ENCODE measurements at places on chromosomes 4 and X.
A peak's percentile ranks its signal among the peaks of the same experiment; 100 is the strongest.

DNA sequence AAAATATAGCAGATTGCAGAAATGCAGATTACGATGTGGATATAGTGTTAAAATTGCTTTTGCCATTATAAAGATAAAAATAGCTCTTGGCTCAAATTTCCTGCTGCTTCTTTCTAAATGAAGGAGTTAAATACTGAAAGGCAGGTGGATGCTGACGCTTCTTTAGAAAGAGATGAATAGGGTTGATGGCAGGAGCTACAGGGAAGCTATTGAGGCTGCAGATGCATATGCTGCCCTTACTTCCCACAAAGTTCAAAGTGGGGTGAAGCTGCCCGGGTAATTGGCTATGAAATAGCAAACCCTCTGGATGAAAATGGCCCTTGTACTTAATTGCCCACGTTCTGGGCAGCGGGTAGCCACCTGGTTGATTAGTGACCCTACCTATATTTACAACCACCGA is 379.5 kb downstream of the ZIC3 start:
- no peak for DNase-seq

- DNase-seq = no peak
Observed at GRCh38 chrX:143500751-143501150, 16.5 kb downstream of the SPANXN3 start.

DNA sequence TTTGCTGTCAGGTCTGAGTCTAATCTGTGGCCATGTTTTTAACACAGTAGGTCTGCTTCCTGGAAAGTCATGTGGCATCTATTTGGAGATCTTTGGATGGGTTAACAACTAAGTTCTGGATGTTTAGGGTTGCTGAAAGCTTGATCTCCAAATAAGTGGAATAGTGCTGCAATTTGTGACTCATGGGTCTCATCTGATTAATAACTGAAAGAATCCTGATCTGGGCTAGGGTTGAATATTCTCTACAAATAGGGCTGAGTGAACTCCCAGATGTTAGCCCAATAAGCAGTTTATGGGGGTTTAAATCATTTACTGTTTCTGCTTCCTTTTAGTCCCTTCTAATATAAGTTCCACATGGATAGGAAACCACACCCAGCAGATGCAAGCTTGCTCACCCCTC is 23.1 kb downstream of the CT47C1 start:
- no peak for DNase-seq

- DNase-seq = no peak
Observed at GRCh38 chr4:155544547-155544946, 122.1 kb upstream of the GUCY1A1 start.

- no peak for DNase-seq
Observed at GRCh38 chr4:107292979-107293378, 256.9 kb upstream of the DKK2 start.

DNA sequence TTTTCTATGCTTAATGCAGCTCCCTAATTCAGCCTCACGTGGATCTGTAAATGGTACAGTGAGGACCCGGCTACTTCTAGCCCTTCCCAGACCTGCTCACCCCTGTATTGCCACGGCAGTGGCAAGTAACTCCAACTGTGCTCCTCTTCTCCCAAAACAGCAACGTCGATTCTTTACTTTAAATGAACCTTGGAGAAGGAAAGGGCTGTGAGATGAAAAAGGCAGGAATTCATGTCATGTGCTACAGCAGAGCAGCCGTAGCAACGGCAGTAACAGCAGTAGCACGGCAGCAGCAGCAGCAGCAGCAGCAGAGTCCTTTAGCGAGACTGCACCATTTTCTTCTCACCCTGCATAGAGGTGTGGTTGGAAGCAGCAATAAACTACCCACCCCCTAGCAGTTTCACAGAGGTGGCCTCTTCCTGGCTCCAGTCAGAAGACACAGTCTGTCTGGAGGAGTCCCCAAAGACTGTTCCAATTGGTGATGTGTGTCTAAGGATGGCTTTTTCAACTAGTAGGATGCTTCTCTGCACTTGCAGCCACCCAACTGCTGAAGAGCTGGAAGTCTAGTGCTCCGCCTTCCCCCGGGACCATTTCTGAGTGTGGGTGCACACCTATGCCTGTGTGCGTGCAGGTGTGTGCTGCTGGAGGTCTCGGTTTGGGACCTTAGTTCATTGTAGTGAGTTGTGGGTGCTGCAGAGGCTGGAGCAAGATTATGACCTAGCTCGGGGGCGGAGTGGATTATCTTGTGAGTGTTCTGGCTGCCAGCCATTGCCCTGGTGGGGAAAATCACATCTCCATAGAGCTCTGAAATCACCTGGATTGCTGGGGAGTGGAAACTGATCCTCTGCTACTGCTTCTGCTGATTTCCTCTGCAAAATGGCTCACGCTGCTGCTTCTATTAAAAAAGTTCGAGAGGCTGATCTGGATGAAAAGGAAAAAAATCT is 67.2 kb downstream of the ANK2 start:
- peak; percentile 11 for DNase-seq

DNA sequence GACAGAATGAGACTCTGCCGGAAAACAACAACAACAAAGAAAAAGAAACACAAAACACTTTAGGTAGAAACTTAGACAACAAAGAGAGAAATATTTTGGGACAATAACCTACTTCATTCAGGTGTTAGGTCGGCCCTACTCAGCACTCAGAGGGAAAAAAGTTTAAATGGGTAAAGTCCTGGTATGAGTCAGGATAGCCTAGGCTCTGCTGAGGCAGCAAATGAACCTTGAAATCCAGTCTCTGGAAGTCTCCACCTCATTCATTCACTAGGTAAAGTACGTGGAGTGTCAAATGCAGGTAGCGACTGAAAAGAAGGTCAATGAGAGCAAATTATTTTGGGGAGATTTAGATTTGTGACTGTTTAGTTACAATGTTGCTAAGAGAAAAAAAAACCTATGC is 127.4 kb downstream of the FHDC1 start:
- no peak for DNase-seq

DNA sequence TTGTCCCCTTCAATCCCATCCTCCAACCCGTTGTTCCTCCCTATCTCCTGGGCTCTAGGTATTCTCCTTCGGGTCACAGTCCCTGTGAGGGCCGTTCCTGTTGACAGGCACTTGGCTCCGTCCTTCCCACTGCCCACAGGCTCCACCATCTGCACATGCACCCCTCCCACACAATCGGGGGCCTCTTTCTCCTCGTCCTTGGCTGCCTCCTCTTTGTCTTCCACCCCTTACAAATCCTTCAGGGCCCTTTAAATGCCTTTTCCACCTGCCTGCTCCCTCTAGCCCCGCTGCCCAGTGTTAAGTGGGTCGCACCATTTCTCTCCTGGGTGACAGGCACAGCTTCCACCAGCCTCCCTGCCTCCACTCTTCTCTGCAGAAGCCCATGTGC is 2.7 kb upstream of the AVPR2 start:
- DNase-seq = peak; percentile 1

DNA sequence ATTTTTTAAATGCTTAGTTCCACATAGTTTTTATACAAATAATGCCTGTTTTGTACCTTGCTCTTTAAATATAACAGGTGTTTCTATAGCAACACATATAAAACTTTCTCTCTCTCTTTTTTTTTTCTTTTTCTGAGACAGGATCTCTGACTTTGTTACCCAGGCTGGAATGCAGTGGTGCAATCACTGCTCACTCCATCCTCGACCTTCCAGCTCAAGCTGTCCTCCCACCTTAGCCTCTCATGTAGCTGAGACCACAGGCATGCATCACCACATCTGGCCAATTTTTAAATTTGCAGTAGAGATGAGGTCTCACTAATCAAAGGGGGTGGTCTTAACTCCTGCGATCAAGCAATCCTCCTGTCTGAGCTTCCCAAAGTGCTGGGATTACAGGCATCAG is 18.3 kb upstream of the SULT1E1 start:
- DNase-seq = no peak

GRCh38 chr4:23747281-23747735 is 142.5 kb downstream of the PPARGC1A start:
- DNase-seq = peak; percentile 7

GRCh38 chr4:25059791-25060190 is 29.0 kb upstream of the LGI2 start:
- DNase-seq = no peak

DNA sequence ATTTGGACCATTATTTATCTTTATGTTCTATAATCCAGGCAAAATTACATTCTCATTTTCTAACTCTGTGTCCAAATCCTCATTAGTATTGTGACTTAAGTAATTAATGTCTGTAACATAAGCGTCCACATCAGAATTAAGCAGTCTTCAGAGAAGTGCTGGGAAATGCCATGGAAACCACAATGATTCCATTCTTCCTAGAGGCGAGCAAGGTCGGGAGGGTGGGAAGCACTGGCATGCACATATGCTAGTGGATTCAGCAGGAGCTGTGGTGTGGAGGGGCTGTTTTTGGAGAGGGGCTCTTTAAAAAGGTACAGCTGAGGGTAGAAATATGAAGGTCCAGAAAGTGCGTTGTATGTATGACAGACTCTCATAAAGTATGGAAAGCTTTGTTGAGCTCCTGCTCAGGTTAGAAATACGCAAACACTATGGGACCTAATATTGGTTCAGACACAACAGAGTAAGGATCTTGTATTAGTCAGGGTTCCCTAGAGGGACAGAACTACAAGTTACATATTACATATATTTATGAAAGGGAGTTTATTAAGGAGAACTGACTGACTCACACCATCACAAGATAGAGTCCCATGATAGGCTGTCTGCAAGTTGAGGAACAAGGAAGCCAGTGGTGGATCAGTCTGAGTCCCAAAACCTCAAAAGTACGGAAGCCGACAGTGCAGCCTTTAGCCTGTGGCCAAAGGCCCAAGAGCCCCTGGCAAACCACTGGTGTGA is 61.5 kb downstream of the GLRA2 start:
- DNase-seq = no peak

DNA sequence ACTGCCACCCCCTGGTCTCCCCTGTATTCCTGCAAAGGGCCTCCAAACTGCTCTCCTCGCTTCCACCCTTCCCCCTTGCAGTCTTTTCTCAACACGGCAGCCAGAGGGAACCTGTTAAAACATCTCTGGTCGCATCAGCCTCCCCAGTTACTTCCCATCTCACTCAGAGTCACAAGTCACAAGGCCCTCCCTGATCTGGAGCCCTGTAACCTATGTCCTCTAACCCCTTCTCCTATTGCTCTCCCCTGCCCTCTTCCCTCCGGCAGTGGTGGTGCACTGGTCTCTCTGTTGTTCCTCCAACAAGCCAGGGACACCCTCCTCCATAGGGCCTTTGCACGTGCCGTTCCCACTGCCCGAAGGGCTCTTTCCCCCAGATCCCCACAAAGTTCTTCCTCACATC is 73.2 kb downstream of the SH3KBP1 start:
- DNase-seq = peak; percentile 76

GRCh38 chr4:2795300-2795892 is 2.5 kb downstream of the SH3BP2 start:
- DNase-seq = peak; percentile 44

- DNase-seq = no peak
Observed at GRCh38 chr4:74335341-74336021, 27.2 kb downstream of the EPGN start.

GRCh38 chrX:133923113-133923512 is 62.3 kb downstream of the GPC3 start:
- DNase-seq = no peak

DNA sequence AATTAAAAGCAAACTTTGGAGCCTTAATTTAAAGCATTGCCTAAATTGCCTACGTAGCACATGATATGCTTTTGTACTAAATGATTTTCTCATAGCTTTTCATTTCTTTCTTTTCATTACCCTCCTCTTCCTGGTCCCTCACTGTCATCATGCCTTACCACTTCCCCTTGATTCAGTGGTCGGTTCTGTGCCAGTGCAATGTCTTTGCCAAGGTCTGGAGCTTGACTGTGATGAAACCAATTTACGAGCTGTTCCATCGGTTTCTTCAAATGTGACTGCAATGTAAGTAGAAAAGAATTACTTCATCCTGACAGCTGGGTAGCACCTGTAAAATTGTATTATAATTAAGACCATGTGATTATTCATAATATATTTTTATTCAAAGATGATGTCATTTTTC is 72.5 kb downstream of the C4orf46 start:
- no peak for DNase-seq

DNA sequence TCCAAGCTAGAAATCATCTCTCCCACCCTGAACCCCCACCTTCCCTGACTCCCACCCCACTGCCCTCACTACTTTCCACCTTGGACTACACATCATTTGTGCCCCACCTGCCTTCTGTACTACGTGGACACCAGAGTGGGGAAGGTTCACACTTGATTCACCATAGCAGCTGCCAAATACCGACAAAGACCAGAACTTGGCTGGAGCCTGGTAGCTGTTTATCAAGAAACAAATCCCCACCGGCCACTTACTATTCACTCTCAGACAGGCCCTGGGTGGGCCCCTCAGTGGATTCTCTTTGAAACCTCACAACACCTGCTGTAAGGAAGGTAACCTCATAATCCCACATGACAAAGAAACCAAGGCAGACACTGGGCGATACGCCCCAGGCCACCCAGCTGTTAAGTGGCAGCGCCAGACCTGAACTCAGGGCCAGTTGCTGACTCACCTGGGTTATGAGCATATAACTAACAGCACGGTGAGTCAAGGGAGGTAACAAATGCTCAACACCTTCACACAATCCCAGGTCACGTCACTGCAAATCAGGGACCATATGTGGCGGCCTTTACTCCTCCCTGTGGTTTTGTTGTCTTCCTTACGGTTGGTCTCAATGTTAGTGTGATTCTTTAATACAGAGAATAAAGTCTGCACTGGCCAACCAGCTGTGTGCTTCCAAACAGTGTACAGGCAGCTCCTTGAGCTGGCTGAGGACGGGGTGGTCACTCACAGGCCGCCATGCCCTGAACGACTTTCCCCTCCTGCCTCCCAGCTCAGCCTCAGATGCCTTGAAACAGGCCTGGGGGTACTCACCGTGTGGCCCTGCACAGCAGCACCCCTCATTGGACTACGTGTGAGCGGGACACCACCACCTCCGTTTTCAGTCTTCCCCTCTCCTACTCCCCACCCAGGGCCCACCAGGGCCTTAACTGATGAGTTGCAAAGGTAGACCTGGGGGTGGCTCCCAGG is 7.5 kb downstream of the WDR1 start:
- no peak for DNase-seq

GRCh38 chrX:49878834-49879655 is at the start of gene USP27X:
Gene USP27X (plus strand): TSS chrX:49879484. CDS start chrX:49880308, 824 bp downstream.
- DNase-seq = peak; percentile 95

GRCh38 chr4:126221717-126222340 is 907.1 kb downstream of the FAT4 start:
- no peak for DNase-seq

GRCh38 chr4:55753856-55754255 is 65.7 kb upstream of the EXOC1L start:
- DNase-seq = no peak

- DNase-seq = peak; percentile 65
Observed at GRCh38 chr4:132642016-132642817, 506.9 kb upstream of the PCDH10 start.

GRCh38 chrX:38183596-38183995 is 37.1 kb downstream of the SRPX start:
- no peak for DNase-seq

GRCh38 chr4:98939892-98940298 is 11.0 kb upstream of the EIF4E start:
- DNase-seq = peak; percentile 60

DNA sequence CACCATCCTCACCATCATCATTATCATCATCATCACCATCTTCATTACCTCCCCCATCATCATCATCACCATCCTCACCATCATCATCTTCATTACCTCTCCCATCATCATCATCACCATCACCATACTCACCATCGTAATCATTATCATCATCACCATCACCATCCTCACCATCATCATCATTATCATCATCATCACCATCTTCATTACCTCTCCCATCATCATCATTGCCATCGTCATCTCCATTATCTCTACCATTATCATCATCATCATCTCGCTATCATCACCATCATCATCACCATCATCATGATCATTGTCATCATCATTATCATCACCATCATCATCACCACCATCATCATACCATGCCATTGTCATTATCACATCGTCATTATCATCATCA is 362.9 kb downstream of the DHRSX start:
- DNase-seq = no peak

Data from ELF-1 (cell line).